ENCODE measurements at places on chromosomes 13 and 19. TPM values are rescaled to one million over a fixed set of nuclear protein-coding genes. Genes with fewer than 3 reads are reported as not detected.

- H3K4me1 ChIP-seq = peaks cover 16% of the 10 kb centered on the region
- peak overlapping the region; percentile 52 for H3K4me3 ChIP-seq
- no peaks in the 10 kb centered on the region for H3K27me3 ChIP-seq
These were observed 4.9 kb downstream of the ZAR1L start for GRCh38 chr13:32310134-32310706.

Gene DHRS12
- 11.3 TPM for total RNA-seq

DNA sequence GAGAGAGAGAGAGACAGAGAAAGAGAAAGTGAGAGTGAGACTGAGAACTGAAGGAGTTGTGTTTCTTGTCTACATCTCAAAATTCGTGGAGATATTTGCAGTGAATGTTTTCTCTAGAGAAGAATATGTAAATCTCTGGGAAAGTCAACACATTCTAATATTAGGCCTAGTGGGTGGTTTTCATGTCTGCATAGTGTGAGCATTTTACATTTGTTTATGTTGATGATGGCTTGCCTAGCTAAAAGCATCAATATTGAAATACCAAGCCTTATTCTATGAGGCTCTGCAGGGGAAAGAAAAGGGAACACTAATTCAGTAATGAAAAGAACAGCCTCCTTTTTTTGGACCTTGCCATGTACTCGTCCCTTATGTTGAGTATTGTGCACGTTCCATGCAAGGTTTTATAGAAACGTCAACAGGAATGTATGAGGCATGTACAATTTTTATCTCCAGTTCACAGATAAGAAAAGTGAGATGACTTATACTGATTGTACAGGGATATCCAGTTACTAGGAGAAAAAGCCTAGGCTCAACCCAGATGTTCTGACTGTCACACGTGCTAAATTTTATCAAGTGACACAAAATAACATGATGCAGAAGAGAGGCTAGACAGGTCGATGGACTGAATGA lies 1288.9 kb upstream of the SLC10A2 start:
- no peaks in the 10 kb centered on the region for H3K27me3 ChIP-seq
- H3K4me3 ChIP-seq = no peak overlapping the region
- no peaks in the 10 kb centered on the region for H3K36me3 ChIP-seq
- no peak for DNase-seq
- no peaks in the 10 kb centered on the region for H3K4me1 ChIP-seq

DNA sequence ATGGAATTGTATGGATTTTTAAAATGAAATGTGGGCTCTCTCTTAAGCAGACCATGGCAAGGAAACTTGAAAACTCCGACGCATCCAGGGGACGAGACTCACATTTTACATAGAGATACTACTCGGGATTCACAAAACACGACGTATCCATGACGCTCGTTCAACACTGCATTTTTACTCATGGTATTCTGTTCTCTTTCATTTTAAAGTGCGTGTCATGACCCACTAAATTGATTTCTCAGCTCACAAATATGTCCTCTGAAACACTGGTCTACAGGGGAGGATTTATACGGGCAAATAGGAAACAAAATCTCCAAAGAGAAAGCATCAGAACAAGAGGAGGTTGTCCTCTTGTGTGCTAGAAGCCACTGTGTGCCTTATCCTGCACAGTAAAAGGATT lies 523.5 kb downstream of the MYO16 start:
- H3K27ac ChIP-seq = no peak overlapping the region
- H3K4me1 ChIP-seq = peaks cover 6% of the 10 kb centered on the region
- H3K4me3 ChIP-seq = no peak overlapping the region
- no peaks in the 10 kb centered on the region for H3K36me3 ChIP-seq
- DNase-seq = no peak

DNA sequence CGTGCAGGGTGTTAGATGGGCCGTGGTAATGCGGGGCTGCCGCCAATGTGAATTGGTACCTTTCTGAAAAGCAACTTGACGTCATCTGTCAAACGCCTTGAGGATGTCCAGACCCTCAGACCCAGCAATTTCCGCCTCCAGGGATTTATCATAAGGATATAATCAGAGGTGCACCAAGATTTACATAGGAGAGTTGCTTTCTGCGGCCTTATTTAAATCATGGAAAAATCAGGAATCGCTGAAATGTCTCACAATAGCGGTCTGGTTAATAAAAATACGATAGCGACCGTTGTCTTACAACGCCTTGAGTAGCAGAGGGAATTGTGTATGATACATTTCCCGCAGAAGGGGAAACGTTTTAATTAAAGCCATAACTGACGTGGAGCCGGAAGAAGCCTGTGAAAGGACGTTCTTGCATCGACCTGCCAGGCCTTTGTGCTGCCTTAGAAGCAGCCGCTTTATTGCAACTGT lies 32.3 kb upstream of the NDUFS7 start:
- peaks cover 14% of the 10 kb centered on the region for H3K4me1 ChIP-seq
- no peaks in the 10 kb centered on the region for H3K36me3 ChIP-seq
- DNase-seq = no peak
- no peaks in the 10 kb centered on the region for H3K27me3 ChIP-seq

DNA sequence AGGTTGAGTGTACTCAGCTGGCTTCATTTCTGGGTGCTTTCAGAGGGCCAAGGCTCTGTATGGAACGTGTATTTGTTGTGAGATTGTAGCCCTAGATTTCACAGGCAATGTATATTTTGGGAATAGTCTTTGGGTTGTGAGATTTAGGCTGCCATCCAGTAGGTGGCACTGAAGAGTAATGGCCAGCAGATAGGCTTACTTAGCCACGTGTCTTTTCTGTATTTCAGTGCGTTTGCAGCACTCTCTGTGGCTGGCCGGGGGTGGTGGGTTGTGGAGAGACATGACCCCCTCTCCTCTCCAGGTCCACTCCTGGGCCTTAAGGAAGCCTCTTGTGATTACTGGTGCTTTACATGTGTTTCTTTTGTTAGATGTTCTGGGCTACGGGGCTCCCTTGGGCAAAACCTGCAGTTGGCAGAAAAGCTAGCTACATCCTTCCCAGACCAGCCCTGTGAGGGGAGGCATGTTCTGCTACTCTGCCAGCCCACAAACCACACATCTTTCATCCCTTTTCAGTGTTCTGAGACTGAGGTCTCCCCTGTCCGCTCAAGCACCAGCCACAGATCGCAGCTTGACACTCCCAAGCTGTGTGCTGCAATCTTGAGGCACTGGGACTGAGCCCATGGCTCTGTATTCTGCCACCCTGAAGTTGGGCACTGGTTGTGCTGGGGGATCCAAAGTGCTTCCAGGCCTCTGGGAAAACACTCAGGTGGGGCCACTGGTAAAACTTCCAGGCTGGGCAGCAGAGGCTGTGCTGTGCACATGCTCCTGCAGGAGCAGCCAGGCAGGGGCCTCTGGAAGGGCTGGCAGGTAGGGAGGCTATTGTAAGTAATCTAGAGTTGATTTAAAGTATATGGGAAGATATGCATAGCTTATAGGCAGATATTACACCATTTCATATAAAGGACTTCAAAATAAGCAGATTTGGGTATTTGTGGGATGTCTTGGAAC lies 1096.8 kb upstream of the PCDH20 start:
- H3K27ac ChIP-seq = no peak overlapping the region
- no peaks in the 10 kb centered on the region for H3K4me1 ChIP-seq
- peak overlapping the region; percentile 6 for H3K4me3 ChIP-seq
- H3K27me3 ChIP-seq = no peaks in the 10 kb centered on the region
- H3K36me3 ChIP-seq = no peaks in the 10 kb centered on the region

- H3K27ac ChIP-seq = peak overlapping the region; percentile 97
- no peaks in the 10 kb centered on the region for H3K36me3 ChIP-seq
- H3K4me1 ChIP-seq = peaks cover 95% of the 10 kb centered on the region
- peak overlapping the region; percentile 9 for H3K4me3 ChIP-seq
These were observed 4.0 kb downstream of the PIK3R2 start for GRCh38 chr19:18156841-18157464.

- no peak for DNase-seq
- H3K27me3 ChIP-seq = no peaks in the 10 kb centered on the region
- H3K4me1 ChIP-seq = peaks cover 4% of the 10 kb centered on the region
- H3K4me3 ChIP-seq = peak overlapping the region; percentile 74
- peak overlapping the region; percentile 100 for H3K27ac ChIP-seq
These were observed 509 bp downstream of the TPP2 start for GRCh38 chr13:102597029-102597961.

DNA sequence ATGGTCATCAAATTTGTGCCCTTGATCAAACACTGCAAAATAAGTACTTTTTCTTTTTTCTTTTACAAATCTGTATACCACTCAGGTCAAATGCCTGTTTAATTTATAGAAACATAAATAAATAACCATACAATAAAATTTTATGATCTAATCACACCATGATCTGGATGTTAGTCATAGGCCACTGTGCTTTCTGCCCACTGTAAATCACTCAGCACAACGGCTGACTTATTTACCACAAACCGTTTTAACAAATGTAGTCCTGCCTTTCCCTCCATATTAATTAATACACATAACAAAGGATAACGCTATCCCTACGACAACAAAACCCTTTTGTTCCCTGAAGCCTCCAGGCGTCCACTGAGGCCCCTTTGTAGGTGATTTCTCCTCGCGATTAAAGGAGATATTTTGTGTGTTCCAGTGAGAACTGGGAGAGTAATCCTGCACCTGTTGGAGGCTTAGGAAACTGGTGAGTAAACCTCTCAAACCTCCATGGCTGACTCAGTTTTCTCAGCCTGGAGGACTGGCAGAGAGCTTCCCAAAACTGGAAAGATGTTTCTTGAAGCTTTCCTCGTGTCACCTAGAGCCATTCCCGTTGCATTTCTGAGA lies 477.1 kb upstream of the SGCG start:
- no peak for DNase-seq
- H3K4me1 ChIP-seq = no peaks in the 10 kb centered on the region
- no peaks in the 10 kb centered on the region for H3K27me3 ChIP-seq

DNA sequence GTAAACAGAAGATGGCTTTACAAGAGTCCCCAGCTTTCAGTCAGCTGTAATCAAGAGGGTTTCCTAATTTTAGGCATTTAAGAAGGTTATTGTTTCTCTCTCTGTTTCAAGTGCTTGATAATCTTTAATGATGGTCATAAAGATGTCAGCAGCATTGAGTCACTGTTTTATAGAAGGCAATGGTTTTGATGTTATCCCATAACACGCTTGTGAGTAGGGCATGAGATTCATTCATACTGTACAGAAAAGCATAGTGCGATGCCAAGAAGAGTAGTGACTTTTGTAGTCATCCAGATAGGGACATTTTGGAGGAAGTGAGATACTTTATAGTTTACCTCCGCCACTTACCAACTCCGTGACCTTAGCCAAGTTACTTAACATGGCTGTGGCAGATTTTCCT lies 364.2 kb upstream of the SLC10A2 start:
- no peak overlapping the region for H3K27ac ChIP-seq
- no peak for DNase-seq
- no peak overlapping the region for H3K4me3 ChIP-seq
- H3K36me3 ChIP-seq = no peaks in the 10 kb centered on the region

DNA sequence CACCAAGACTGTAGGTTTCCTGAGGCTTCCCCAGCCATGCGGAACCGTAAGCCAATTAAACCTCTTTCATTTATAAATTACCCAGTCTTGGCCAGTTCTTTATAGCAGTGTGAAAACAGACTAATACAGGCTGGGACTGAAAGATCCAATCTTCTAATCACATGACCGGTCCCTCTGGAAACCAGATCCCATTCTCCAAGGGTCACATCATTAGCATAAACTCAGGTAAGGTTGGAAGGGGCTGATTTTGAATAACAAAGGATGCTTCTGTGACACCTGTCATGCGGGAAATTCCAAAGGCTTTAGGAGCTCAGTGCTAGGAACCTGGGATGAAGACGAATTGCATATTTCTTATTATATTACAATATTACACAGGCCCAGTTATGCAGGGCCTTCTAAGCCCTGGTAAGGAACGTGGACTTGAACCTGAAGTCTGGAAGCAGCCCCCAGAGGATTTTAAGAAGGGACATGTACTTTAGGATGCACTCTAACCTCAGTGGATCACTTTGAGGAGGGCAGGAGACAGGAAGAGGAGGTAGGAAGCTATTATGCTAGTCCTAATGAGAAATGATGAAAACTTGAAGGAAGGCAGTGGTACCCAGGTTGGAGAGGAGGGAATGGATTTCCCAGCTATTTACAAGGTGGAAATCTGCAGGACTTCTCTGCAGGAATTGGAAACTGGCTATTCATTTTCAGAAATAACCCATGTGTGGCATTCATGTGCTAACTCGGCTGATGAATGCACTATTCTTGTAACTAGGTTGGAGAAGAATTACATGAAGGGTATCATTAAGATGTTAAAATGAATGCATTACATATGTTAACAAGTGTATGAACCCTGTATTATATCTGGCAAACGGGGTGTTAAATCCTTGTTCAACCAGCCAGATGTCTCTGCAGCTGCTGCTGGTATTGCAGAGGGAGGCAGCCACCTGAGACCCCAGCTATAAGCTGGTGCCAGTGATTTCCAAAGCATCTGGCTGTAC lies 19.3 kb downstream of the TNFSF11 start:
- no peak overlapping the region for H3K4me3 ChIP-seq
- H3K27me3 ChIP-seq = no peaks in the 10 kb centered on the region
- H3K4me1 ChIP-seq = no peaks in the 10 kb centered on the region
- no peak overlapping the region for H3K27ac ChIP-seq
- no peaks in the 10 kb centered on the region for H3K36me3 ChIP-seq
- DNase-seq = no peak

Gene SPART
- total RNA-seq = 28.8 TPM

Gene TICAM1
- 12.4 TPM for total RNA-seq

- H3K4me1 ChIP-seq = no peaks in the 10 kb centered on the region
- H3K27me3 ChIP-seq = no peaks in the 10 kb centered on the region
- H3K4me3 ChIP-seq = no peak overlapping the region
These were observed 197.9 kb downstream of the LHFPL6 start for GRCh38 chr13:39405107-39405506.

Gene ZNF580
- 14.4 TPM for total RNA-seq

GRCh38 chr13:67238277-67238859 lies 8.2 kb upstream of the PCDH9 start:
- no peaks in the 10 kb centered on the region for H3K36me3 ChIP-seq
- no peak for DNase-seq
- no peaks in the 10 kb centered on the region for H3K27me3 ChIP-seq
- H3K4me3 ChIP-seq = no peak overlapping the region

- no peaks in the 10 kb centered on the region for H3K27me3 ChIP-seq
- no peaks in the 10 kb centered on the region for H3K36me3 ChIP-seq
- DNase-seq = no peak
- no peak overlapping the region for H3K27ac ChIP-seq
- H3K4me1 ChIP-seq = no peaks in the 10 kb centered on the region
These were observed 235.0 kb upstream of the SOX21 start for GRCh38 chr13:94947392-94947791.

Measured in esophagus squamous epithelium (tissue), 5 donors.